ENCODE measurements at places on chromosomes 2 and 18.

DNA sequence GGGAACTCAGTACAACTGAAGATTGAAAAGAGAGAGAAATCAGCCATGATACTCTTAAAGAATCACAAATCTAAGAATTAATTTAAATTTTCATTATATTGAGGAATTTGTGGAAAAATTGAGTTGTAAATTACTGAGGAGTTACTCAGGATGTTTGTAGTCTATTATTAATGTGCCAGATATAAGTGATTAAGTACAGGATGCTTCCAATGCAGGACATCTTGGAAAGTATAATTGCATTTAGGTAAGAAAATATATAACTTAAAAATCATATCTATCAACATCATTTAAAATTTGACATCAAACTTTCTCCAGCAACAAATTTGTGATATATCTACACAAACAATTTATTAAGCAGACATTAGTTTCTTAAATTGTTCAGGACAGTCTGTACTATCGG is 1.3 kb downstream of the CALCRL start:
- DNase-seq = no peak

- no peak for DNase-seq
These were observed at the start of gene SLC16A14 for GRCh38 chr2:230068651-230069055. Gene SLC16A14 (minus strand): TSS chr2:230068924. CDS start chr2:230059352, 9,572 bp downstream.

DNA sequence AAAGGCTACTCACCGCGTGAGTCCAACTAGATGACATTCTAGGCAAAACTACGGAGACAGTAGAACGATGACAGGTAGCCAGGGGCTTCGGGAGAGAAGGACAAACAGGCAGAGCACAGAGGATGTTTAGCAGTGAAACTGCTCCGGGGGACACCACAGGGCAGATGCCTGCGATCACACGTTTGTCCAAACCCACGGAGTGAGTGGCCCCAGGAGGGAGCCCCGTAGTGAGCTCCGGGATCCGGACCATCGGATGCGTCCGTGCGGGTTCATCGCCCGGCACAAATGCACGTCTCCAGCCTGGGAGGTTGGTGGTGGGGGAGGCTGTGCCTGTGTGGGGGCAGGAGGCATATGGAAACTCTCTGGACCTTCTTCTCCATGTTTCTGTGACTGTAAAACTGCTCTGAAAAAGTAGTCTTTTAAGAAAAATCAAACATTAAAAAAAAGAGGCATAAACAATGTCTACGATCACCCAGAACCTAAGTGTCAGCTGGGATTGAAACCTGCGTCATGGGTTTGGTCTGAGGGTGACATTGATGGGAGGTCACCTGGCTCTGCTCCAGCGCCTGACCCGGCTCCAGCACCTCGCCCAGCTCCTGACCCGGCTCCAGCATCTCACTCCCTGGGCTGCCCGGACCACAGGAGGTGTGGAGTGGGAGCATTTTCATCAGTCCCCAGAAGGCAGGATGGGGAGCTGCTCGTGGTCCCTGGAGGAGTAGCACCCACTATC is 83.0 kb upstream of the CTDP1 start:
- no peak for DNase-seq

DNA sequence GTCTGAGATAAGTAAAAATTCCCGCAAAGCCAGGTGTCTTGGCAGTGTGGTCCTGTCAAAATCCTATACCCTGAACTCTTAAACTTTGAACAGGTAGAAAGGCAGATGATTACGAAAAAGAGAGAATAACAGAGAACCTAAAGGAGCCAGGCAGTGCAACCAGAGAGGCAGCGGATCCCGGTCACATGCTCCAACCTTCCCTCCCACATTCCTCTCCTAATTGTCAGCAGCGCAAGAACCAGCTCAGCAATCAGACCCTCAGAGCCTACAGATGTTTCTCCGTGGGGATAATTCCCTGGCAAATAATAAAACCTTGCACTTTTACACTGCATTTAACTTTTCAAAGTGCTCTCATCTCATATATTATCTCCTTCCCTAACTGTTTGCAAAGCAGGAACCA is 124.8 kb downstream of the EPHA4 start:
- no peak for DNase-seq

- no peak for DNase-seq
These were observed 14.1 kb upstream of the PNPT1 start for GRCh38 chr2:55707751-55708150.

DNA sequence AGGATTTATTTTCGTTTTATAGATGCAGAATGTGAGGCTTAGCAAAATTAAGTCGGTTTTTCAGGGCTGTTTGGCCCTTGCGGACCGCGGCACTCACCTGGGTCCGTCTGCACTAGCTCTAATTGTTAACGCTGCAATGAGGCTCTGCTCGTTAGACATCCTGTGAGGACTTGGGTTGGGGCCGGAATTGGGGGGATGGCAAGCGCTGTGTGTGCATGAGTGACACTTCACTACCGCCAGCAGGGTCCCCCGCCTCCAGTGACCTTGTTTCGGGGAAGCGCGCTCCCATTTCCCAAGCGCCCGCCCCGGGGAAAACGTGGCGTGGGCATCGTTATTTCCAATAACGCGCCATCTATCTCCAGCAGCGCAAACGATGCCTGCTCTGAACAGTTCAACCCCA is 54.2 kb downstream of the KCNG2 start:
- DNase-seq = no peak

DNA sequence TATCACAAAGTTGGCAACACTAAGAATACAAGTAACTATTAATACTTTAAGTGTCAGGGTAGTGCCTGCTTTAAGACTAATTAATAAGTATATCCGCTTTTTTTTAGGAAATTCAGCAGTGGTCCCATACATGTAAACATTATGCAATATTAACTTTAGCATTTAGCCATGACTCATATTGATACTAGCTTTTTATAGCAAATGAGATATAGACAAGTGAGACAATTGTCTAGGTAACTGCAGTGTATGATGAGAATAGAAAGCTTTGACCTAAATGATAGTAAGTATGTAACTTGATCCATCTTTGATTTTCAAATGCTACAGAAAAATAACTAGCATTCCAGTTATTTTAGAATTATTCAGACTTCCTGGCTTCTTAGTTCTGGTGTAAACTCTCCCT is 27.4 kb upstream of the VRK2 start:
- no peak for DNase-seq

DNA sequence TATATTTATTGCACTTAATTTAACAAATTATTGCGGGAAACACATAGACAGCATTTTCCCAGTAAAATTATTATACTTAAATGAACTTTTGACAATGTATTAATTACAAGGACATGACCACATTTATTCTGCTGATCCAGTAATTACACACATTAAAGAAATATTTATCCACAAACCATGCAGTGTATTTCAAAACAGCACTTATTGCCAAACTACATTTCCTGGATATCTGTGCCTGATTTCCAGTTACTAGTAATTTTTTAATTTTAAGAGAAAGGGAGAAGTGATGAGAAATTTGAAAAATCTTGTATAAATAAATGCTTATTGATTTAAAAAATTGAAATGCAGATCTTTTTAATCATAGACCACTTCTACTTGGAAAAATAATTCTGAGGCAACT is 1458.7 kb upstream of the ACVR2A start:
- no peak for DNase-seq

DNA sequence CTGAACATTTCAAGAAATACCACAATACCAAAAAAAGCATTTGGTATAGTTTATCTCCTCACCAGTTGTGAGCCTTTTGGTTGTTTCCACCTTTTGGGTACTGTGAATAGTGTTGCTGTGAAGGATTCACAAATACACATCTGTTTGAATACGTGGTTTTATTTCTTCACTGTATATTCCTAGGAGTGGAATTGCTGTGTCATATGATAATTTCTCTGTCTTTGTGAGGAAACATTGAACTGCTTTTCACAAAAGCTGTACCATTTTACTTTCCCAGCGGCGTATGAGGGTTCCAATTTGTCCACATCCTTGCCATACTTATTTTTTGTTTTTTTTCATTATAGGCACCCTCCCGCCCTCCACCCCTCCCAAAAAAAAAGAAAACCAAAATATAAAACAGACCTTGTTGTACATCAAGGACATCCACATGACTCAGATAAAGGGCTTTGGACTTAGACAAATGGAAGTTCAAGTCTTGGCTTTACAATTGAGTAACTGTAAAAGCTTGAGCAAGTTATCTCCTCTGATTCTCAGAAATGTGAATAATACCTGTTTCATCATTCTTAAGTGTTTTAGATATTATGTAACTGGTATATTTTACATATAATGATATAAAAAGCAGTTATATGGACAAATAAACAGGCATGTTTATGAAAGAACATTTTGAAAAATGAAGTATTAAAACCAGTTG is 19.0 kb downstream of the UBE2E3 start:
- no peak for DNase-seq

DNA sequence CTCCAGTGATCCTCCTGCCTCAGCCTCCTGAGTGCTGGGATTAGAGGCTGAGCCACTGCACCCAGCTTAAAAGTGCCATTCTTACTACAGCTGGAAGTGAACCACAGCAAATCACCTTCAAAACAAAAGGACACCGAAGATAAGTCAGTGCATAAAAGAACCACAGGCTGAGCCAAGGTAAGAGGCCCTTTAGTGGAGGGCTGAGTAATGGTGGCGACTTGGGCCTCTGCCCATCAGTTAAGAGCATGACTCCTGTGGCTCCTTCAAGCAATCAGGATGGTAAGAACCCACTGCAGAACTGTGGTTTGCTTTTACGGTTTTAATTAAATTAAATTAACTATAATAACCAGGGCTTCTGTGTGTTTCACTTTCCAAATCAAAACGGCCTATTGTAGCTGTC is 75.1 kb downstream of the CTAGE1 start:
- DNase-seq = peak; percentile 41

GRCh38 chr2:128867311-128867710 is 548.6 kb upstream of the HS6ST1 start:
- no peak for DNase-seq

DNA sequence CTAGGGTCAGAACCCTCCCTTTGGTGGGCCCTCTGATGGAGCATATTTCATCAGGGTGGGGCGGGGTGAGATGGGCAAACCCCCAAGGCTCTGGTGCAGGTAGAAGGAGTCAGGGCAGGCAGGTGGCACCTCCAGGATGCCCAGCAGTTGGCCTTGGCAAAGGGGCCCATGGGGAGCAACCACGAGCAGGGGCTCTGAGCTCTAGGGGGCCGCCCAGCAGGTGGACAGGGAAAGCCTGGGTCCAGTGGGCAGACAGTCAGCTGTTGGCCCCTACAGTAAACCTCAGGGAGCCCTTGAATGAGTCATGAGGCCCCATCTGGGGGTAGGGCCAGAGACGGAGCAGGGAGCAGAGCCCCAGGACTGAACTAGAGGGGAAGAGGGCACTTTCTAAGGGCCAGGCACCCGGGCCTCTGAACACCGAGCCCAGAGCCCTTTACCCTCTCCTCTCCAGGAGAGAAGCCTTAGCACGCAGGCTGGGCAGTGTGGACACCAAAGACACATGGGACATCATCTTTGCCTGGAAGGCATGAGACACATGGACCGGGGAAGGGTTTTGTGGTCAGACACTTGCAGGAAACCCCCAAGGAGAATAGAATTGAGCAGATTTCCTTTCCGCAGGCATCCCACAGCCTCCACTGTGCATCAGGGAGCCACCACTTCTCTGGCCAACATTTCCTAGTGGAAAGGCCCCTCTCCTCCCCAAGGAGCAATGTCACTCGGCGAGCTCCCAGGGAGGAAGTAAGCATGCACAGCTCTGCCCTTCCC is 257.3 kb downstream of the GLI2 start:
- no peak for DNase-seq

DNA sequence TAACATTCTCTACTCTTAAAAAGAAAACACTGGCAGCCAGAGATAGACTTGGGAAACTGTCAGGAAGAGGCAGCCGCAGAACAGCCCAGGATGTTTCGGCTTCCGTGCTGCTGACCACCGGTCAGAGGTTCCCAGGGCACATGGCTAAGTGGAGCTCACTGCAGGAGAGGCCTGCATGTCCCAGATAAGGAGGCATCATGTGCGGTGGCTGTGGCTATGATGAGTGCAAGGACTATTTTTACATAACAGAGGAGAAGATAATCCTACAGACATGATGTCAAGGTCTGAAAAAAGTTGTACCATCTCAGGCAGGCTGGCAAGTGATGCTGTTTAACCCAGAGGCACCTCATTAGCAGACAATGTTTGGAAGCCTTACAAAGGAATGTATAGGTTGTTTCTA is 252.3 kb downstream of the CYRIA start:
- no peak for DNase-seq

GRCh38 chr2:160279813-160280465 is 79.9 kb upstream of the ITGB6 start:
- no peak for DNase-seq
